ENCODE measurements at places on chromosomes 16 and 17. TPM values are rescaled to one million over a fixed set of nuclear protein-coding genes. Genes with fewer than 3 reads are reported as not detected.

GRCh38 chr16:87897521-87898505, 28.5 kb upstream of the SLC7A5 start:
- no peak overlapping the region for H3K4me3 ChIP-seq
- H3K4me1 ChIP-seq, result peaks cover 28% of the 10 kb centered on the region
- H3K36me3 ChIP-seq, result no peaks in the 10 kb centered on the region
- peak overlapping the region; percentile 7 for H3K27ac ChIP-seq

GRCh38 chr16:31467151-31467773, 4.7 kb upstream of the TGFB1I1 start:
- H3K4me3 ChIP-seq, result no peak overlapping the region
- H3K36me3 ChIP-seq, result no peaks in the 10 kb centered on the region
- H3K27me3 ChIP-seq, result peaks cover 11% of the 10 kb centered on the region
- peaks cover 6% of the 10 kb centered on the region for H3K4me1 ChIP-seq
- H3K27ac ChIP-seq, result no peak overlapping the region

GRCh38 chr16:78916928-78917545, 683.5 kb downstream of the MAF start:
- no peak overlapping the region for H3K4me3 ChIP-seq
- H3K4me1 ChIP-seq, result no peaks in the 10 kb centered on the region
- H3K36me3 ChIP-seq, result no peaks in the 10 kb centered on the region

- peak within 1 kb of the TSS; percentile 60 for H3K4me3 ChIP-seq
These were observed at the start of gene SPHK1 for GRCh38 chr17:76384222-76384986. TSS of gene SPHK1 (plus strand) at chr17:76384609. CDS start at chr17:76385645, 1,036 bp downstream.

DNA sequence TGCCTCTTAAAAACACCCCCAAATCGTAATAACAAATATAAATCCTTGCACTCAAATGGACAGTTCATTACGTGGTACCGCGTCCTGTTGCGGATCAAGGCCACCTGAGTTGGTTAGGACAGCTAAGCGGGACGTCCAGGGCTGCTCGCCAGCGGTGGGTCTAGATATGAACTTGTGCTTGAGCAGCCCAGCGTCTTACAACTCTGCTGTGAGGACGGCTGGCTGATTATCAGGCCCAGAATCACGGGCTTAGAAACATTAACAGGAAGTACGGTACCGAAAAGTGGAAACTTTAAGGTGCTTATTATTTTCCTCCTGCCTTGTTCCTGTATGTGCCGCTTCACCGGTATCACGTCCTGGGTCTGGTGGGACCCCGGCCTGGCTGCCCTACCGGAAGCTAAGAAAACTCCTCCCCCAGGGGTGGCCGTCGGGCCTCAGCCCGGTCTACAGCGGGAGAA, 832 bp upstream of the SRRM2 start:
- H3K36me3 ChIP-seq, result no peaks in the 10 kb centered on the region
- no peak for DNase-seq
- H3K27me3 ChIP-seq, result no peaks in the 10 kb centered on the region
- peaks cover 32% of the 10 kb centered on the region for H3K4me1 ChIP-seq
- peak overlapping the region; percentile 99 for H3K4me3 ChIP-seq

Gene ADCY9
- 39.7 TPM for total RNA-seq

Gene SCNN1B
- 25.1 TPM for total RNA-seq

Gene PDK2
- total RNA-seq, result 20.7 TPM

Measured in left lung (tissue), 14 donors.